ENCODE measurements at places on chromosomes 12 and 14. TPM values are rescaled to one million over a fixed set of nuclear protein-coding genes. Genes with fewer than 3 reads are reported as not detected.

GRCh38 chr14:98173305-98173704 is 1098.7 kb downstream of the BCL11B start:
- no peak overlapping the region for H3K27ac ChIP-seq
- H3K27me3 ChIP-seq, result no peaks in the 10 kb centered on the region
- H3K4me3 ChIP-seq, result no peak overlapping the region
- H3K36me3 ChIP-seq, result no peaks in the 10 kb centered on the region

DNA sequence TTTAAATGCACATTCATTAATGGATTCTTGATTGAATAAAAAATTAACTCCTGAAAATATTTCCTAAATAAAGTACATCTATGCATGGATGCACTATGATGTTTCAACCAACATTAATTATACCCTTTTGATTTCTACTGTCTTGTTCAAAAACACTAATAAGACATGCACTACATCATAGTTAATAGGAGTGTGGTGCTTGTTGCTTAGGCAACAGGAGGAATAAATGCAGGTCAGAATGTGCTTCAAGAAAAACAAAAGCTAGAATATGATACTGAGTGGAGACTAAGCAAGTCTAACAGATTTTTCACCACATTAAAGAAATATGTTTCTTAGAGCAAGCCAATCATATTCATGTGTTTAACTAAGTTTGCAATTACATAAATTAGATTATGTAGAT is 495.8 kb upstream of the GARIN6 start:
- H3K4me3 ChIP-seq, result no peak overlapping the region
- no peaks in the 10 kb centered on the region for H3K4me1 ChIP-seq
- no peaks in the 10 kb centered on the region for H3K36me3 ChIP-seq
- no peak for DNase-seq
- no peak overlapping the region for H3K27ac ChIP-seq

ADGRD1 gene
- 11.7 TPM for total RNA-seq

MMP17 gene
- 18.0 TPM for total RNA-seq

EMP1 gene
- 0.47 TPM for total RNA-seq

PLCZ1 gene
- not detected for total RNA-seq

- H3K36me3 ChIP-seq, result no peaks in the 10 kb centered on the region
- H3K4me3 ChIP-seq, result no peak overlapping the region
- H3K4me1 ChIP-seq, result no peaks in the 10 kb centered on the region
- H3K27ac ChIP-seq, result peak overlapping the region; percentile 78
- no peaks in the 10 kb centered on the region for H3K27me3 ChIP-seq
Observed at GRCh38 chr12:102437511-102437910, 42.9 kb downstream of the IGF1 start.

LRP1 gene
- total RNA-seq, result 0.64 TPM

GRCh38 chr14:71168564-71169427 is 261.5 kb downstream of the PCNX1 start:
- peak; percentile 59 for DNase-seq
- H3K4me1 ChIP-seq, result no peaks in the 10 kb centered on the region
- no peak overlapping the region for H3K27ac ChIP-seq

ARG2 gene
- total RNA-seq, result 12.5 TPM

DNA sequence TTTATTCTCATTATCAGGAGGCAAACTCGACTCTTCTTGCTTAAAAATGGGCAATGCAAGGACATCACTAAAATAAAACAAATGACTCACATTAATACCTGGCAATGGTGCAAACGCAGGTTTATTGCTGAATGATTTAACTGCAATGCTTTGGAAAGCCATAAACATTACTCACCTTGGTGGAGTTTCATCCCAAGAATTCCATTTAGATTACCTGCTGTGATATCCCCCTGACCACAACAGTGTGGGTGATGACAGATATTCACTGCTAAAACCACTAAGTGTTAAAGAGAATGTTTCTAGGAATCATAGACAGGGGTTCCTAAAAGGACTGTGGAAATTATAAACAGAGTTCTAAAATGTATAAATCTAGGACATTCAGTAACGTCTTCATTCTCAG is 35.3 kb upstream of the CSRNP2 start:
- H3K36me3 ChIP-seq, result peaks cover 33% of the 10 kb centered on the region
- no peaks in the 10 kb centered on the region for H3K4me1 ChIP-seq
- DNase-seq, result no peak
- H3K27me3 ChIP-seq, result no peaks in the 10 kb centered on the region

OR5AU1 gene
- total RNA-seq, result not detected

GRCh38 chr14:69171569-69171968 is 18.6 kb upstream of the DCAF5 start:
- no peak overlapping the region for H3K4me3 ChIP-seq
- H3K27ac ChIP-seq, result no peak overlapping the region
- DNase-seq, result no peak
- no peaks in the 10 kb centered on the region for H3K36me3 ChIP-seq

LRRC23 gene
- total RNA-seq, result 2.1 TPM

DNA sequence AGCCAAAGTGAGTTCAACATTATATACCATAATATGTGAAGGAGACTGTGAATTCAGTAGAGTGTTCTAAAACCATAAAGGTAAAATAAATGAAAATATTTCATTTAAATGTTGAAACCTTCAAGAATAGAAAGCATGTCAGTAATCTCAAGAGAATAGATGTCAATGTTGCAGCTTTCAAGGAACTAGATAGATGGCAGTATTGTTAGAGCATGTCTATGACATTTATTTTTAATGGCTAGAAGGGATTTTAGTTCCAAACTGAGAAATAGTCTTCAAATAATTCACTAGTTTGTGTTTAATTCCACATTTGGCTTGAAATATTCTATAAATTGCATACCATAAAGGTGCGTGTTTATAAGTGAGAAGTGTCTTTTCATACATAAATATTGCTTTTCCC is 326.5 kb downstream of the FLRT2 start:
- H3K27me3 ChIP-seq, result no peaks in the 10 kb centered on the region
- DNase-seq, result no peak
- H3K36me3 ChIP-seq, result no peaks in the 10 kb centered on the region
- no peaks in the 10 kb centered on the region for H3K4me1 ChIP-seq
- no peak overlapping the region for H3K4me3 ChIP-seq

DNA sequence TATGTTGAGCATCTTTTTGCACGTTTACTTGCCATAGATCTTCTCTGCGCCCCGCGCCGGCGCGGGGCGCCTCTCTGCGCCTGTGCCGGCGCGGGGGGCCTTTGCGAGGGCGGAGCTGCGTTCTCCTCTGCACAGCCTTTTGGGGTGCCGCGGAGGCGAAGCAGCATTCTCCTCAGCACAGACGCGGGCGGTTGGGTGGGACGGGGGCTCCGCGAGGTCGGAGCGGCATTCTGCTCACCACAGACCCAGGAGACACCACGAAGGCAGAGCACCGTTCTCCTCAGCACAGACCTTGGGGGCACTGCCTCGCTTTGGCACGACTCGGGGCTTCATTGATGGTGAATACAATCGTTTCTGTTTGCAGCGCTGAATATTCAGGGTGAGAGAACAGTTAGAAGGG is 28.5 kb upstream of the ANHX start:
- no peaks in the 10 kb centered on the region for H3K36me3 ChIP-seq
- no peak for DNase-seq
- no peak overlapping the region for H3K27ac ChIP-seq
- H3K4me3 ChIP-seq, result no peak overlapping the region
- no peaks in the 10 kb centered on the region for H3K27me3 ChIP-seq

GRCh38 chr14:87799400-87799799 is 193.6 kb downstream of the GALC start:
- no peak overlapping the region for H3K4me3 ChIP-seq
- no peaks in the 10 kb centered on the region for H3K4me1 ChIP-seq
- H3K27me3 ChIP-seq, result no peaks in the 10 kb centered on the region

DNA sequence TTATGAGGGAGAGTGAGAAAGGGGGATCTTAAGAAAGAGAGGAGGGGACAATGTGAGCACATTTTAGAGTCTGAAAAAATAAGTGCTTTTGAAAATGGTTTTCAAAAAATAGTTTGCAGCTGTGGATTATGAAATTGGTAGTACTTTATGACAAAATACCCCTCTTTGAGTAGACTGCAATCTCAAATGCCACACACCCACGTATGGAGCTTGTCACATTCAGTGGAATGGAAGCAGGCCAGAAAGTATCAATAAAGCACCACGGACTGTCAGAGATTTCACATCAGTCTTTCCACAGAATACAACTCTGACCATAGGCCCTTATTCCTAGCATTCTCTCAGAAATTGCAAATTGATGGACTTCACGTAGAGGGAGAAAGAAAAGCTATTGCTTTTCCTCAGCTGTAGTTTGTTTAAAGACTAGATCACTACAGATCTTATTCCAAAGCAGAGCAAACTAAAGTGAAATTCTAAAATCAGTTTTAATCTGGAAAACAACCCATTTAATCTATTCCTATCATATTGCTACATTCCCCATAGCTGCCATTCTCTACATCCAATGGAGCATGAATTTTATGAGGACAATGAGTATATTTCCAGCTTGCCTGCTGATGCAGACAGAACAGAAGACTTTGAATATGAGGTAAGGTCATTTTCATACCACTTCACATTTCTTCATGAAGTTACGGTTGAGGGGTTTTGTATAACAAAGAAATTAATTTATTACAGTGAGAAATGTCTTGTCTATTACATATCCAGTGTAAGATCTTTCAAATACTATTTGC is 321.3 kb downstream of the PDZRN4 start:
- H3K36me3 ChIP-seq, result no peaks in the 10 kb centered on the region
- H3K27me3 ChIP-seq, result no peaks in the 10 kb centered on the region
- no peaks in the 10 kb centered on the region for H3K4me1 ChIP-seq
- no peak for DNase-seq
- no peak overlapping the region for H3K4me3 ChIP-seq

MYH6 gene
- total RNA-seq, result not detected

TMEM233 gene
- not detected for total RNA-seq

SRRM4 gene
- total RNA-seq, result not detected

All from K562 (cell line).